Osteoblast (primary cell): ENCODE measurements at places on chromosomes 11 and 22. TPM values are rescaled to one million over a fixed set of nuclear protein-coding genes. Genes with fewer than 3 reads are reported as not detected.
A peak's percentile ranks its signal among the peaks of the same experiment; 100 is the strongest.

Gene CDC42BPG
- total RNA-seq, result under 0.01 and 0.29 TPM in 2 replicates

DNA sequence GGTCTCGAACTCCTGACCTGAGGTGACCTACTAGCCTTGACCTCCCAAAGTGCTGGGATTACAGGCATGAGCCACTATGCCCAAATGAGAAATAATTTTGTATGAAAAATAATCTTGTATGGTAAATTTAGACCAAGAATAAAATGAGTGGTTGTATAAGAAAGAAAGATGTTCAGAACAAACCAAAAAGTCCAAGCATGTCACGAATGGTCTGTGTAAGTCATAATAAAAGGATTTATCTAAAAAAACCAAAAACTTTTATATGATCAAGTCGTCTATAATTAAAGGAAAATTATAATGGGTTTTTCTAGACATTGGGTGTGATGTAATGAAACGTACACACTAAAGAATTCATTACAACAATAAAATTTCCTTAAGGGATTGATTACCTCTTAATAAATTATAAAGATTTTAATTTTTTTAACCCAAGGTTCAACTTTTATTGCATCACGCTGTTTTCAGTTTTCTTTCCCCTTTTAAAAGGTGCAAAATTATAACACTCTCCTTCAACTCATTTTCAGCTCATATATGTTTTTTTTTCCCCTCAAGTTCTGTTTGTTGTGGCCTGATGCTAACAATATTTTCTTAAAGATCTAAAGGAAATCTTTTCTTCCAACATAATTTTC, 8.9 kb upstream of the AQP11 start:
- DNase-seq, result no peak

Gene SCN3B
- total RNA-seq, result under 0.01 TPM in 2 replicates

DNA sequence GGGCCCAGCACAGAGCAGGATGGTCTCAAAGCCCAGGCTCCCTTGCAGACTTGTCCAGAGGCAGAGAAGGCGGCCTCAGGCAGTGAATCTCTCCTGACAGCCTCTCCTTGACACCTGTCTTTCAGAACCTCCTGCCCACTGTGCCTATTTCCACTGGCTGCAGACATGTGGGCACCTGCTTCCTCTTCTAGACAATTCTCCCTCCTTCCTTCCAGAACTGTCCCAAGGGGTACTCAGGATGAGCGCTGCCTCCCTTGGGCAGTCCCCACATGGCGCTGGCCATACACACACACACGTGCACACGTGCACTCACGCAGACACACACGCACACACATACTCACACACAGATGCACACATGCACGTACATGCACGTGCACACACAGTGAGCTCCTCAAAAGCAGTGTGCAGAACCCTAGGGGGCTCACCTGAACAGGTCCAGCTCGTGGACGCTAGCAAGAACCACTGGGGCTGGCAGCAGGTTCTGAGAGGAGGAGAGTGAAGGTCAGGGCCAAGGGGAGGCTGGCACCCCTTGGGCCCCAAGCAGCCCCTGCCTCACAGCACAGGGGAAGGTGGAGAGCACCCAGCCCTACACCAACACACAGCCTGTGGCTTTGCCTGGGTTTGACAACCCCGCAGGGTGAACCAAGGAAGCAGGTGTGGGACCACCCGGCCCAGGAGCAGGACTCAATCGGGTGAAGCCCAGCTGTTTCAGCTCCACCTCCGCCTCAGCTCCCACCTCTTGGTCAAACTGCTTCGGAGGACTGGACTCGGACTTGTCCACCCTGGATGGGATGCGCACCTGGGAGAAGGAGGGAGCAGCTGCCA, 8.1 kb upstream of the PLXNB2 start:
- DNase-seq, result peak; percentile 71
